Activated naive CD4-positive, alpha-beta T cell (primary cell): ENCODE measurements at places on chromosomes 1 and 21.

DNA sequence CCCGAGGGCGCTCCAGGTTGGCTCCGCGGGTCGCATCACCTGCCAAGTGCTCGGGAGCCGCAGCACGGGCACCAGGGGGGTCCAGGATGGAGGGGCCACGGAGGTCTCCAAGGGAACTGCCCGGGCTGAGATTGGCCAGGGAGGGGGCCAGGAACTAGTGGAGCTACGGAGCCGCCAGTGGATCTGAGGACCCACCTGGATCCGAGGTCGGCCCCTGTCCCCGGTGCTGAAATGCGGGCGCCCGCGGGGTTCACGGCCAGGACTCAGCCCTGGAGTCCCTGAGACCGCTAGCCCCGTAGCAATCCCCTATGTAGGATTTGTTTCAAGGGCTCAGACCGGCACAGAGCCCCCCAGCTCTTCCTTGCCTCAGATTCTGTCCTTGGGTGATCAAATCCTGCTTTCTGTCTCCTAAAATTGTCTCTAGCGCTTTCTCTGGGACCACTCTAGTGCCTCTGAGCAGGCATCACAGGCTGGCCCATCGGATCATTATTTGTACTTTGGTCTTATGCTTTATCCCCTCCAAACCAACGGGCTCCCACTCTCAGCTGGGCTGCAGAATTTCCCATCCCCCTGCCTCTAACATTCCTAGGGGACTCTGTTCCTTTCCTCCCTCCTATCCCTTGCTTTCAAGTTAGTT is 27.3 kb downstream of the KIAA2013 start:
- no peak for DNase-seq

- no peak for DNase-seq
Measured at GRCh38 chr21:39637197-39637970, 24.6 kb downstream of the B3GALT5 start.

DNA sequence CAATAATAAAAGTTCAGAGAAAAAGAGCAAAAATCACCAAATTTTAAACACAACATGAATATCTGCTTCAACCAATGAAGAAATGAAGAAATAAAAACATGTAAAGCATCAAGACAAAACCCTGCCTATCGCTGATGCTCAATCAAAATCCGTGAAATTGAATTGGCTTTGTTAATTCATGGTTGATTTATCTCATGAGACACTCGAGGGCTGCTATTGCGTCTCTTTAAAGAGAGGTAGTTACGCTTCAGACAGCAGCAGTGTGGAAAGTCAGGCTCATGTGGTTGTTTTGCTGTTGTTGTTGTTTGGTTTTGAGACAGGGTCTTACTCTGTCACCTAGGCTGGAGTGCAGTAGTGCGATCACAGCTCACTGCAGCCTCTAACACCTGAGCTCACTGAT is 65.5 kb upstream of the RGS7 start:
- DNase-seq, result no peak

DNA sequence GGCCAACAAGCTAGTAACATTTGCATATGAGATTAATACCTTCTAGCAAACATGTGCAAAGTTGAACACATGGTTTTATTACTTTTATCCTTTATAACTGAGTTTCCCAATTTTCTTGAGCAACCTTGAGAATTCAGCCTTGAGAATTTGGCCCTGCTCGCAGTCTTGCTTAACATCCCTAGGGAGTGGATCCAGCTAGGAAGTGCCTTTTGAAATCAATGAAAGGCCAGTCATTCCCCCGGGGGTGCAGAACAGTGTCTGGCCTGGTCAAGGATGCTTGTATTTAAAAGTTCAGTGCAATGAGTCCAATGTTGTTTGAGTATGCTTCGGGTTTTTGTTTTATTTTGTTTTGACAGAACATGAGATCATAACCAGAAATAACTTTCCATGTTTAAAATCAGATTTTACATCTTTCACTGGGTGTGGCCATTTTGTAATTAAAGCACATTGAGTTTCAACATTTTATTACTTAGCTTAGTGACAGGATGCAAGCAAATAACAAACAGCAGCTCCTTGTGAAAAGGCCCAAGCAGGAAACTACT is 16.7 kb downstream of the PALMD start:
- no peak for DNase-seq

- DNase-seq, result no peak
Measured at GRCh38 chr1:96926176-96926575, 204.6 kb downstream of the PTBP2 start.

DNA sequence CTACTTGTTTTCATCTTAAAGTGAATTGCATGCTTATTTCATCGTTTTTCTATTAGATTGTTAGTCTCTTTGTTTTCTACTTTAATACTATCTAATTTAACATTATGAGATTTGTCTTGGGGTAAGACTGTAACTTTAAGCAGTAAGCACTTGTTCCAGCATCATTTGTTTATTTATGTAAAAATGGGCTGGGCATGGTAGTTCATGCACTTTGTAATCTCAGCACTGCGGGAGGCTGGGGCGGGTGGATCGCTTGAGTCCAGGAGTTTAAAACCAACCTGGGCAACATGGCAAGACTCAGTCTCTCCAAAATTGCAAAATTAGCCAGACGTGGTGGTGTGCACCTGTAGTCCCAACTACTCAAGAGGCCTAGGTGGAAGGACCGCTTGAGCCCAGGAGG is 15.3 kb upstream of the PAXBP1 start:
- no peak for DNase-seq

DNA sequence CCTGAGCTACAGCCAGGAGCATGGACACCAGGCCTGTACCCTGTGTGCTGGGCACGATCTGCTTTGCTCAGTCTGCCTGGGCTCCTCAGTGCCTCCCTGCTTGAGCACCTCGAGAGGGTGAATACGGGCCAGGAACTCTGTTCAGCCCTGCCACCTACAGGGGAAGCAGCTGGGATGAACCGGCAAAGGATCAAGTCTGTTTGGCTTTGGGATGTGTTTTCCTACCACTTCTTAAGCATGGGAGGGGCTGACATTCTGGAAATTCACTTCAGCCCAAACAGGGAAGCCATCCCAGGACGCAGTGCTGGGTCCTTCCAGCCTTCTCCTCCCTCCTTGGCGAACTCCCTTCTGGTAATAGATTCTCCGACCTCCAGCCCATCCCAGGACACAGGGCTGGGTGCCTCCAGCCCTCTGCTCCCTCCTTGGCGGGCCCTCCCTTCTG is 55.8 kb upstream of the SELENON start:
- no peak for DNase-seq

GRCh38 chr1:234875953-234876855 is 252.4 kb downstream of the TOMM20 start:
- DNase-seq, result no peak

DNA sequence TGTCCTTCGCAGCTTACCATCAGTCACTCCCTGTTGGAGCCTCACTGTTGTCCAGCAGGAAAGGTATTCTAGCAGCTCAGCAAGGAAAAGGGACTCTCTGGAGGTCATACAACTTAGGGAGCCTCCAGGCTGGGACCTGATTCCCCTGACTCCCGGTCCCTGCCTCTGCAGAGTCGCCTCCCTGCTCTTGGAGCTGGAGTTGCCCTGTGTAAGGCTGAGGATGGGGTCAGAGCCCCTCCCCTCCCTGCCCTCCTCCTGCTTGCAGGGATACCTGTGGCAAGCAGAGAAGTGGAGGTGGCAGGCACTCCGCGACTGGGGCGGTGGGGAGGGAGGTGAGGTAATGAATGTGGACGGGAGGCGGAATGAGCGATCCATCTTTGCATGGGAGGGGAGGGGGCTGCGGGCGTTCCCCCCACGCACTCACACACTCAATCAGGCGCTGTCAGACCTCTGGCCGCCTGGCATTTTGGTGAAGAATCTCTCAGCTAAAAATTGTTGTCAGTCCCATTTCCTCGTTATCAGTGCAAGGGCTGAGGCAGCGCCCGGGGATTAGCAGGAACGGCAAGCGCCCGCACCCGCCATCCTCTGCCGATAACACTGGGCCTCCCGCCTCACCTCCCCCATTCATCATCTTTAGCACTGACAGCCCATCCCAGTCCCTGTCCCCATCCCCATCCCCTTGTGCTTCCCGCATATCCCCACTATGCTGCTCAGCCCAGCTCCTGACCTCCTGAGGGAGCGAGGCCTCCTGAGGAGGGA is 64.3 kb downstream of the TMEM53 start:
- no peak for DNase-seq

DNA sequence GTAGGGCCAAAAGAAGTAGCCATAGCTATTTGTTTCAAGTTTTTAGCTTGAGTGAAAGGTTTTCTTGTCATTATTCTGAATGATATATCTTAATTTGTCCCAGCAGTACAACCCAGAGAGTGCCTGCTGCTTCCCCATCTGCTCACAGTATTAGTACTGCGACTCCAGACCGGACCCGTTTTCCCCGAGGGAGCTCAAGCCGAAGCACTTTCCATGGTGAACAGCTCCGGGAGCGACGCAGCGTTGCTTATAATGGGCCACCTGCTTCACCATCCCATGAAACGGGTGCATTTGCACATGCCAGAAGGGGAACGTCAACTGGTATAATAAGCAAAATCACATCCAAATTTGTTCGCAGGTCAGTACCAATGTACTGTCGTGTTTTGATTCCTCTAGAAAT is 37.2 kb upstream of the C1orf115 start:
- DNase-seq, result no peak

- no peak for DNase-seq
Measured at GRCh38 chr1:31509124-31510072, 66.9 kb upstream of the TINAGL1 start.

DNA sequence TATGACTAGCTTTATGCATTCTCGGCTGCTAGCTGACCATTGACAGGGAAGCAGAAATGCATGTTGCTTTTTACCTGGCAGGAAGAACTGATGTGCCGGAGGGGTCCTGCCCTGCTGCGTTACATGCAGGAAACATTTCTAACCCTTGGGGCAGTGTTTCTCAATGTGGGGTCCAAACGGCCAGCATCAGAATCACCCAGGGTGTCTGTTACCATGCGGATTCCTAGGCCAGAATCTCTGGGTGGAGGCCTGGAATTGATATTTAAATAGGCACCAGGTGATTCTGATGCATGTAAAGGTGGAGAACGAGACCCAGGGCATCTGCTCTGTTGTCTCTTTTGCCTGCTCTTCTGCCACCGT is 182.7 kb downstream of the PCP4 start:
- no peak for DNase-seq

DNA sequence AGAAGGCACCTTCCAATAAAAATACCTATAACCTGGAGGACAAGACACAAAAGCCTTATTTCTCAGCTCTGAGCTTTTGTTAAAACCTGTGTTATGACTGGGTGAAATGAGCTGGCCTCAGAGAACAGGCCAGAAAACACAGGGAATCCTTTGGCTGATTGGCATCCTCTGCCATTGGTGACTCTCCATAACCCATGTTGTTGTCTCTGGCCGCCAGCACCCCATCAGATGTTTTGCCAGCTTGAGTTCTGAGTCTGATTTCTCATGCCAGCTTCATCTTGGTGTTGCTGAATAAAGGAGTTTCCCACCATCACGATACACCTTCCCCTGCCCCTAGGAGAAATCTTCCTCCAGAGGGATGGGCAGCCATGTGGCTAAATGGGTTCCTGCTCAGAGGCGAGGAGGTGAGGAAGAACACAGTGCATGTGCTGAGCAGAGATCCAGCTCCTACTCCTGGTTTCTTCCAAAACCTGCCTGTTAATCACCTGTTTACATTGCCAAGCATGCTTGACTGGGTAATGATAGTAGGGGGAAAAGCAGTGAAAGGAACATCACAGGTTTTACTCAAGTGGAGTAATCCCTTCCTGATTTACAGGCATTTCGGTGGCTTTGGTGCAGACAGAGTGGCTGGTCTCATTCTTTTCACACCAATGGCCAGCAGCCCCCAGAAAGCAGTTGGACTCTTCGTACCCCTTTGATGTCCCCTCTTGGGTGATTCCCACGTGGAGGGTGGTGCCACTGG is 109.8 kb downstream of the ROR1 start:
- DNase-seq, result no peak
